ENCODE measurements at places on chromosomes 16 and 17. TPM values are rescaled to one million over a fixed set of nuclear protein-coding genes. Genes with fewer than 3 reads are reported as not detected.

Gene TBC1D3
- total RNA-seq = not detected

Gene ABCC3
- total RNA-seq = 1.3 TPM

Gene IRF8
- 2.9 TPM for total RNA-seq

Gene C17orf78
- total RNA-seq = not detected

Gene CRHR1
- total RNA-seq = not detected

Gene CDH15
- total RNA-seq = 60.8 TPM

Gene MT4
- total RNA-seq = not detected

Gene ITGAD
- total RNA-seq = not detected

Gene SLFN12L
- total RNA-seq = not detected

- H3K27me3 ChIP-seq = no peaks in the 10 kb centered on the region
- no peak overlapping the region for H3K27ac ChIP-seq
- H3K4me3 ChIP-seq = no peak overlapping the region
- H3K4me1 ChIP-seq = no peaks in the 10 kb centered on the region
- DNase-seq = no peak
- no peaks in the 10 kb centered on the region for H3K36me3 ChIP-seq
Measured at GRCh38 chr16:24953721-24954120, 61.4 kb downstream of the ARHGAP17 start.

DNA sequence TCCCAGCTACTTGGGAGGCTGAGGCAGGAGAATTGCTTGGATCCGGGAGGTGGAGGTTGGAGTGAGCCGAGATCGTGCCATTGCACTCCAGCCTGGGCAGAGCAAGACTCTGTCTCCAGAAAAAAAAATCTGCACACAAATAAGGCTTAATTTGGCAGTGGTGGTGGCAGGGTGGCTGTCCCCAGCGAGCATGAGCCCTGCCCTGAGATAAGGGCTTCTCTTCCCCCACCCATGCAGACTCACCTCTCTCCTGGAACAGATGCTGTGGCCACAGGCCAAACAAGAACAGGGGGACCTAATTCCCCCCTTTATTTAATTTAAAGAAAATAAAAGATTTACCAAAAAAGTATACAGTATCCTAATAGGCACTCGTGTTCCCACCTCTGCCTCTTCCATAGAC lies 157.2 kb downstream of the RAB11FIP4 start:
- peak overlapping the region; percentile 91 for H3K27ac ChIP-seq
- peak overlapping the region; percentile 99 for H3K4me3 ChIP-seq
- DNase-seq = no peak
- peaks cover 5% of the 10 kb centered on the region for H3K4me1 ChIP-seq

DNA sequence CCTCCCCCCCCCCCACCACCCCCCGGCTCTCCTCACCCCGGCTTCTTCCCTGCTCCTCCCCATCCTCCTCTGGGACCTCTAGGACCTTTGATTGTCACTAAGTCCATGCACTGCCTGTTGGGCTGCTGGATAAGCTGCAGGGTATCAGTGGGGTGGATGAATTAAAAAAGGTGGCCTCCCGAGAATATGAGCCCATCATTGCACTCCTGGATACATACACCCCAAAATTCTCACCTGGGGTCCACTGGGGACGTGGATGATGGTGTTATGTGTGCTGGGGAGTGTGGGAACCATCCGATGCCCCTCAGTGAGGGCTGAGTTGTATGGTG lies 88.8 kb downstream of the IRF8 start:
- H3K4me1 ChIP-seq = no peaks in the 10 kb centered on the region
- H3K36me3 ChIP-seq = no peaks in the 10 kb centered on the region
- no peak overlapping the region for H3K27ac ChIP-seq
- H3K27me3 ChIP-seq = peaks cover 31% of the 10 kb centered on the region
- no peak overlapping the region for H3K4me3 ChIP-seq

DNA sequence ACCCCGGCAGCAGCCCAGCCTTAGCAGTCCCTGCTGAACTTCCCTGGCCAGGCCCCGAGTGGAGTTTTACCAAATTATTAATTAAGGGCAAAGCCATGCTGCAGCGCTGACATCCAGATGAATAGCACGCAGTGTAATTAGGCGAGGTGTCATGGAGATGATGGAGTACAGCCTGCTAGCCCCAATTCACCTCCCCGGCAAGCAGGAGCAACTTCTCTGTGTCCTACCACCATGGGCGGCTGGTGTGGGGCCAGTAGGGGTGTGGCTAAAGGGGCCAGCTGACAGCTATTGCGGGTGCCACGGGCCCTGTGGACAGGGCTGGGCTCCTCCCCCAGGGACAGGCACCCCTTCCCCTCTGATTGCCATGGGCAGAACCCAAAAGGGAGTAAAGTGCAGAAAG lies 24.5 kb downstream of the ENDOV start:
- no peak overlapping the region for H3K4me3 ChIP-seq
- H3K27ac ChIP-seq = no peak overlapping the region
- DNase-seq = no peak
- no peaks in the 10 kb centered on the region for H3K36me3 ChIP-seq
- no peaks in the 10 kb centered on the region for H3K27me3 ChIP-seq

- no peaks in the 10 kb centered on the region for H3K4me1 ChIP-seq
- H3K27me3 ChIP-seq = no peaks in the 10 kb centered on the region
- H3K27ac ChIP-seq = no peak overlapping the region
- H3K36me3 ChIP-seq = no peaks in the 10 kb centered on the region
Measured at GRCh38 chr16:64983963-64984362, 137.9 kb downstream of the CDH11 start.

DNA sequence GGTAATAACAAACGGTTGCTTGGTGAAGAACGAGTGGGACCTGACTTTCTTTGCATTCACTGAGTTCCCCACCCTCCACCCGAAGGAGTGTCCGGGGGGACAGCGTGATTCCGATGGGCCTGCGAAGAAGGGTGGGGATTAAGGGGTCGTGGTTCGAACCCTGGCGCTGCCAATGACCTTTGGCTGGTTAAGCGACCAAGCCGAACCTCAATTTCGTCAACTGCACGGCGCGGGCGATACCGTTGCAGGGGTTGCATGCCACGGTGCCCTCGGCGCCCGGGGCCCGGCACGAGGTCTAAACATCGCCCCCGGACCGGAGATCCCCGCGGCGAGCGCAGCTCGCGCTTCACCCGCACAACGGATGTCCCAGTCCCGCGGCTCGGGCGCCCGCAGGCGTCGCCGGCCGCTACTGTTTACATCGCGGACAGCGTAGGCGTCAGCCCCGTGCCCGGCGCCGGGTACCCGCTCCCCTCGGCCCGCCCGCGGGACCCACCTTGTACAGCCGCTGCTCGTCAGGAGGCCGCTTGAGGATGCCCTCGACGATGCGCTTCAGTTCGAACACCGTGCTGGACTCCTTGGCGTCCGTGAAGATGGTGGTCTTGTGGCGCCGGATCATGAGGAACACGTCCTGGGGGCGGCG lies 460 bp downstream of the ELOB start:
- peak overlapping the region; percentile 100 for H3K27ac ChIP-seq
- peaks cover 31% of the 10 kb centered on the region for H3K4me1 ChIP-seq
- peaks cover 25% of the 10 kb centered on the region for H3K36me3 ChIP-seq
- peak overlapping the region; percentile 93 for H3K4me3 ChIP-seq
- H3K27me3 ChIP-seq = no peaks in the 10 kb centered on the region
- no peak for DNase-seq

DNA sequence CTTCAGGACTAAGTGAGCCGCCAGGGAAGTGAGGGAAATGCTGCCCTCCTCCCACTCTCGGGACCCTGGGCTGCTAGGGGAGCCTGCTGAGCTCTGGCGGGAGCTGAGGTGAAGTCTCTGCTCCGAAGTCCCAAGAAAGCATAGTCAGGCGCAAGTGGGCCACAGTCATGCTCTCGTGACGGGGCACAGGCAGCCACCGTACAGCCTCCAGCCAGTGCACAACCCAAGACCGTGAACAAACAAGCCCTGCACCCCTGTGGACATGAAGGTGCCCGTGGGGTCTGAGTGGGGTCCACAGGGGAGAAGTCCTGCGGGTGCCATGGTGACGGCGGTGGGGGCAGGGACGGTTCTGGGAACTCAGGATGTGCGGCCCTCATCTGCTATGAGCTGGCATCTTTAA lies 24.7 kb downstream of the ZNF276 start:
- DNase-seq = no peak
- H3K36me3 ChIP-seq = no peaks in the 10 kb centered on the region
- no peaks in the 10 kb centered on the region for H3K27me3 ChIP-seq

GRCh38 chr16:29986931-29987330 lies 8.5 kb downstream of the HIRIP3 start:
- H3K27ac ChIP-seq = no peak overlapping the region
- no peaks in the 10 kb centered on the region for H3K4me1 ChIP-seq
- H3K4me3 ChIP-seq = no peak overlapping the region
- no peaks in the 10 kb centered on the region for H3K27me3 ChIP-seq

GRCh38 chr17:55692276-55692675 lies 30.4 kb downstream of the TMEM100 start:
- no peak overlapping the region for H3K4me3 ChIP-seq
- H3K4me1 ChIP-seq = peaks cover 6% of the 10 kb centered on the region
- no peaks in the 10 kb centered on the region for H3K27me3 ChIP-seq
- no peaks in the 10 kb centered on the region for H3K36me3 ChIP-seq
- no peak for DNase-seq
